Muscle of leg (tissue), 16 donors: ENCODE measurements at places on chromosomes 3 and 15. TPM values are rescaled to one million over a fixed set of nuclear protein-coding genes. Genes with fewer than 3 reads are reported as not detected.

- DNase-seq: peak; percentile 66
These were observed 545.5 kb downstream of the NAALADL2 start for GRCh38 chr3:175404621-175405020.

DNA sequence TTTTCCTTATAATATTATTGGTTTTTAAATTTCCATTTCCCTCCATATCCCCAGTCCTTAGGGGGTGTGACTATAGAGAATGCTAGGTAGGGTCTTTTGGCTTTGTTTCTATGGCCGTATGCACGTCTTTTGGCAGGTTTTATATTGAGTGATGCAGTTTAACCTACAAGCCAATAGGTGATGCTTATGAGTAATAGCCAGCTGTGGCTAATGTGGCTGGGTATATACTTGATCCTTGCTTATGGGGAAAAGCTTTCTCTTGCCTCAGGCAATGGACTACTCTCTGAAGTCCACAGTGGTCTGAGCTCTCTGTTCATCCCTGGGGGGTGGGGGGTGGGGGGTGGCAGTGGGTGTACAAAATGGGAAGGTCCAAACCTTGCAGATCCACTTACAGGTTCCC is 223.9 kb downstream of the MFSD1 start:
- no peak for DNase-seq

GRCh38 chr3:11195721-11196332 is 41.5 kb downstream of the HRH1 start:
- peak; percentile 69 for DNase-seq

A4GNT gene
- not detected for total RNA-seq

CHL1 gene
- 4.2 TPM for total RNA-seq
